ENCODE measurements at places on chromosomes 6 and 20. TPM values are rescaled to one million over a fixed set of nuclear protein-coding genes. Genes with fewer than 3 reads are reported as not detected.

The KHDRBS2 gene
- total RNA-seq, result not detected

The TRAPPC3L gene
- total RNA-seq, result not detected

The LPA gene
- 0.21 TPM for total RNA-seq

The TAAR9 gene
- total RNA-seq, result not detected

The ADGRF5 gene
- not detected for total RNA-seq

The FOXQ1 gene
- total RNA-seq, result 5.8 TPM

The MYBL2 gene
- total RNA-seq, result 84.8 TPM

Data from A549 treated with dexamethasone at 1 μM for 4 hours (cell line).